ENCODE measurements at places on chromosomes 2 and 18.

DNA sequence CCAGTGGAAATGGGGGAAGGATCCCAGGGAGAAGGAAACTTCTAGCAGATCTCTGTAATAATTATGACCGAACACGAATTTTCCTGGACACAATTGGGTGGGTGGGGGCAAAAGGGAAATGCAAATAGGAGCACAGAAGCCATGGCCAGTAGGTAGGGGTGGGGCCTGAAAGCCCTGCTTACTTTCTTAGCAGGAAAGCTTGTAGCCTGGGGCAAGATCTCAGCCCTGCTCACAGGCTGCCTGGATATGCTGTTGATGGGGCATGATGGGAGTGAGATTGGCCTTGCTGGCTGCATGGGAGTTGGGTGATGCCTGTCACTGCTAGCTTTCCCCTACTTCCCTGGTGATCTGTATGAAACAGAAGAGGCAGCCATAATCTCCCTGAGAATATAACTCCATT is 45.9 kb upstream of the SPOPL start:
- DNase-seq = no peak

DNA sequence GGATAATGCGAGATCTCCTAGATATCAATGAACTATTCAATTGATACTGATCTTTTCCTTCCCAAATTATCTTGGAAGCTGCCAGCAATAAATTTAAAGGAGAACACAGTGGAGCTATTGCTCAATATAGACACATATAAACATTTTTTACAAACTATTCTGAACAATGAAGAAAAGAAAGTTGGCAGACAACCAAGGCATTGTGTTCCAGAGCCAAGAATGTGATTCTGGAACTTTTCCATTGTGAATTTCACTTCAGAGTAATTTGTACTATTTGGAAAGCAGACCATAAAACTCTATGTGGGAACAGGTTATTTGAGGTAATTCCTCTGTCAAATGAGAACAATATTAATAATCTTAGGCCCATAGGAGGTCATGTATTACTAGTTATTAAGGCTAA is 588.2 kb downstream of the IRS1 start:
- peak; percentile 63 for DNase-seq

DNA sequence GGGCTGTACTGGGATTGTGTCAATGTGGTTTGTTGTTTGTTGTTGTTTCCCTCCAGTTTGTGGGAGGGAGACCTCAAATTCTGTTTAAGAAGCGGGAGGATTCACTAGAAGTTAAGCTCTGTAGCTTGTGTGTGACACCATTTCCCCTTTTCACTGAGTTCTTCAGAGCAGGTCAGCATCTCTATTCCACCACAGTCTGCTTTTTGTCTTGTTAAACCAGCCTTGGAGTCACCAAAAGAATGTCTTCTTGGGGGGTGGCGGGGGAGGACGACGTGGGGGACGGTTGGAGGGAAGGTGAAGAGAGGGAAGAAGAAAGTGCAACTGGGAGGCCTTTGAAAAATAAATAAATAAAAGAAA is 2.3 kb upstream of the BCL11A start:
- DNase-seq = no peak

- no peak for DNase-seq
Measured at GRCh38 chr2:203413796-203414195, 85.6 kb downstream of the ABI2 start.

- peak; percentile 86 for DNase-seq
Measured at GRCh38 chr2:20378891-20379519, 28.4 kb upstream of the PUM2 start.

- peak; percentile 92 for DNase-seq
Measured at GRCh38 chr2:15730545-15731212, 139.0 kb downstream of the DDX1 start.

DNA sequence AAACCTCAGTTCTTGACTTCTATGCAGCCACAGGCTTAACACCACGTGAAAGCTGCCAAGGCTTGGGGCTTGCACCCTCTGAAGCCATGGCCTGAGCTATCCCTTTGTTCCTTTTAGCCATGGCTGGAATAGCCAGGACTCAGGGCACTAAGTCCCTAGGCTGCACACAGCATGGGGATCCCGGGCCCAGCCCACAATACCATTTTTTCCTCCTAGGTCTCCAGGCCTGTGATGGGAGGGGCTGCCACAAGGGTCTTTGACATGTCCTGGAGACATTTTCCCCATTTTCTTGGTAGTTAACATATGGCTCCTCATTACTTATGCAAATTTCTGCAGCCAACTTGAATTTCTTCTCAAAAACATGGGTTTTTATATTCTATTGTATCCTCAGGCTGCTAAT is 619.1 kb downstream of the NYAP2 start:
- DNase-seq = no peak

DNA sequence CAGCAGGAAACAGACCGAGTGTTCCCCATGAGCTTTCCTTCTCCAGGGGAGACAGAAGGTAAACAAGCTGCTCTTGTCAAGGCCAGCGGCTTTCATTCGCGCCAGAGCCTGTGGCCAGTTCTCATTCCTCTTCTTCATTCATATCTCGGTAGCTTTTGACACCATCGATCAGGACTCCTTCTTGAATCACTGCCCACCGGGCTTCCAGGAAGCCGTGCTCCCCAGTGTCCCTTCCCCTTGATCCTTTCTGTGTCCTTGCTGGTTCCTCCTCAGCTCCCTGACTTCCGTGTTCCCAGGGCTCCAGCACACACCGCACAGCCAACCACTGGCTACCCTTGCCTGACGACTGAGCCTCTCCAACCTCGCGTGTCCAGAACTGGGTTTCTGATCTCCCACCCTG is 14.1 kb downstream of the SLC66A3 start:
- no peak for DNase-seq
